Activated B cell treated with CpG ODN at 0.5 μM for 24 hours (primary cell): ENCODE measurements at places on chromosomes 7 and 10. TPM values are rescaled to one million over a fixed set of nuclear protein-coding genes. Genes with fewer than 3 reads are reported as not detected.
A peak's percentile ranks its signal among the peaks of the same experiment; 100 is the strongest.

The CALCR gene
- total RNA-seq = not detected in 2 replicates

The ITIH2 gene
- total RNA-seq = not detected in 2 replicates

The CCDC126 gene
- total RNA-seq = 13.7 and 15.7 TPM in 2 replicates

The GNAT3 gene
- total RNA-seq = not detected in 2 replicates

The CFAP70 gene
- total RNA-seq = 1.2 and 1.7 TPM in 2 replicates

The ST7 gene
- total RNA-seq = 8.3 and 8.5 TPM in 2 replicates

The ARHGAP22 gene
- total RNA-seq = 0.82 and 1.5 TPM in 2 replicates

The CCAR1 gene
- total RNA-seq = 88.2 and 98.8 TPM in 2 replicates

The PON1 gene
- not detected in 2 replicates for total RNA-seq

DNA sequence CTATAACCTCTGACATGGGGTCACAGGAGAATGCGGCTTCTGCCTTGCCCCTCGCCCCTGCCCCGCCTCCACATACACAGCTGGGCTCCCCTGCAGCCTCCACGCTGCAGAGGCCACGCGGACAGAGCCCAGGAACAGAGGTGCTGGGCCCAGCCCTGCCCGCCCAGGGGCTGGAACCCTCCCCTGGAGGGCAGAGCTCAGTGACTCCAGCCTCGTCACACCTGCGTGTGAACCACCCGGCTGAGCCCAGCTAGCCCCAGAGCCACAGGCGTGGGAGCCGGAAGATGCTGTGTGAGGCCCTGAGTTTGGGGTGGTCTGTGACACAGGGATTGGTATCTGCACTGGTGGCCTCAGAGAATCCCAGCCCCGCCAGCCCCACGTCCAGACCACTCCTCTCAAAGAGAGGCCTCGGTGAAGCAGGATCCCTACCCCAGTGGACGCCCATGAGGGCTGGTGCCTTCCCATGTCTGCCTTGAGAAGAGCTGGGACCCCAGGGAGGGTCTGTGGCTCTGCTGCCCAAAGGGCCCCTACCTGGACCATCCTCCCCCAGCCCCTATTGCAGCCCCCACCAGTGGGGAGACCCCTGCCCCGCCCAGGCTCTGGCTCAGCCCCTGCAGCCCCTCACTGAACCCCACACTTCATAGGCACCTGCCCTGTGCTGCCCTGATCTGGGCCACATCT is 8.1 kb upstream of the ADAP1 start:
- DNase-seq = no peak

DNA sequence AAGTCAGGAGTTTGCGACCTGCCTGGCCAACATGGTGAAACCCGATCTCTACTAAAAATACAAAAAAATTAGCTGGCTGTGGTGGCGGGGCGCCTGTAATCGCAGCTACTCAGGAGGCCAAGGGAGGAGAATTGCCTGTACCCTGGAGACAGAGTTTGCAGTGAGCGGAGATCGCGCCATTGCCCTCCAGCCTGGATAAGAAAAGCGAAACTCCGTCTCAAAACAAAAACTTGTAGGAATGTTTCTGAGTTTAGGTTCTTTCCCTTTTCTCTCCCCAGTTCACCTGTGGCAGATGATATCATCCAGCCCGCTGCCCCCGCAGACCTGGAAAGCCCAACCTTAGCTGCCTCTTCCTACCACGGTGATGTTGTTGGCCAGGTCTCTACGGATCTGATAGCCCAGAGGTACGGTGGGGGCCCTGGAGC is 138.8 kb upstream of the BTBD16 start:
- DNase-seq = no peak

GRCh38 chr7:106794276-106795083 is 70.6 kb upstream of the PIK3CG start:
- DNase-seq = no peak

DNA sequence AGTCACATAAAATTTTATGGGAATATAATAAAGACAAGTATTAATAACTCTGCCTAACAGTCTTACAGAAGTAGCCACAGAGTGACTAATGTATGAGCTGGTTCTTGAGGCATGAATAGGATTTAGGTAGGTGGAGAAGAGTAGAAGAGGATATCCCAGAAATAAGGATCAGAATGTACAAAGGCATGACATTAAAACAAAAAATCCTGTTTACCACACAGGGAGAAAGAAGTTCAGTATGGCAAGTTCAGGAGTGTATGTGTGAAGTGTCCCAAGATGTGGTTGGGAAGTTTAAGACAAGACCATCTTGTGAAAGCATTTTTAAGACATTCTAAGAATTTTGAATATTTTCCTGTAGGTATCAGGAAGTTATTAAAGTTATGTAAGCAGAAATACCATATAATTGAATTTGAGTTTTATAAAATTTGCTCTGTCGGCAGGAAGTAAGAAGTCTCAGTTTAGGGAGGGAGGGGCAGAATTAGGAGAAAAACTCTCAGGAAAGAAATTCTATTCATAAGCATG is 64.7 kb upstream of the CAV2 start:
- DNase-seq = no peak

DNA sequence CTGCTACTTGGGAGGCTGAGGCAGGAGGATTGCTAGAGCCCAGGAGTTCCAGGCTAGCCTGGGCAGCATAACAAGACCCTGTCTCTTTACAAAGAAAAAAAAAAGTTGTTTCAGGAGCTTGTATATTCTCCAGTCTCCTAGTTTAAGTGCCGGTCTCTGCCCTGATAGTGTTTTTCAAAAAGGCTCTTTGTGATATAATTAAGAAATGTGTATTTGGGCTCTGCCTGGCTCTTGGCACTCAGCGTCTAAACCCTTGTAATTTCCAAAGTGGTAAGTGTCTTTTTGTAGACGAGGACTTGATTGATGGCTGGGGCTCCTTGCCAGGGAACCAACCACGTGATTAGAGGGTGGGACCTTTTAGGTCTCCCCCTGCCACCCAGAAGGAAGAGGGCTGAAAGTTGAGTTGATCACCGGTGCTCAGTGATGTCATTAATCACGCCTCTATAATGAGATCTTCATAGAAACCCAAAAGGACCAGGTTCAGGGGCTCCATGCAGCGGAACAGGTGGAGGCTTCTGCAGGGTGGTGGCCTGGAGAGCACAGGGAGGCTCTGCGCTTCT is 4.4 kb downstream of the EIF3B start:
- DNase-seq = no peak

DNA sequence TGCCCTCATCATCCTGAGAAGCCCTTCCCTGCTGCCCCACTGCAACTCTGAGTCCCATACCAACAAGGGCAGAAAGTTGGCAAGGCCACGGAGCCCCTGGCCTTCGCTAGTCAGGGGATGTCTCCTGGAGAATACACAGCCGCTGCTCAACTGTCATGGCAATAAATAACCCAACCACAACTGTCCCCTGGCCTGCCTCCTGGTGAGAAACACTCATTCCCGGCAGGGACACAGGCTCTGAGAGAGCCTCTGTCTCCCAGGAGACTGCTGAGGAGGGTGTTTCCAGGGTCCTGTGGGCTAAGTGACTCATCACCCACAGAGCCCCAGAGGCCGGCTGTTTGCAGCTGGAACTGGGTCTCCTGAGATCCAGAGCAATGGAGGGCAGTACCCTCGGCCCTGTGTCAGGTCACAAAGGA is 354.1 kb downstream of the TNS3 start:
- DNase-seq = peak; percentile 24

DNA sequence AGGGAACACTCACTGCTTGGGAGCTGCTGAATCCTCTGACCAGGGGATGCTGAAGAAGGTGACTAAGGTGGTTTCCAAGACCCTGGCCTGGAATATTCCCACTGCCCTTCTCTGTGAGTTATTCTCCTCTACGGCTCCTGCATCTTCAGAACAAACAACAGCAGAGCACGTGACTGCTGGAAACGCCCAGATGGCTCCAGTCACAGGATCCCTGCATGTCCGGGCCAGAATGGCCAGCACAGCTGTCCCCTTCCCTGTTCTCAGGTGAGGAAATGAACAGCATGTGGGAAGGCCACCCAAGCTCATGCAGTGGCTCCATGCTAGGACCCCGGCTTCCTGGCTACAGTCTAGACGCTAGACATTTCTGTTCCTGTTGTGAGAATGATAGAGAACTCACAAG is 43.1 kb downstream of the GHRHR start:
- no peak for DNase-seq

- DNase-seq = no peak
These were observed 100.5 kb downstream of the KCNMA1 start for GRCh38 chr10:77537071-77537470.

- DNase-seq = no peak
These were observed 342.3 kb upstream of the BMPER start for GRCh38 chr7:33562996-33563395.

- no peak for DNase-seq
These were observed 184.6 kb downstream of the SEC23IP start for GRCh38 chr10:120076996-120077706.

GRCh38 chr7:35248576-35249536 is 5.0 kb downstream of the TBX20 start:
- no peak for DNase-seq

DNA sequence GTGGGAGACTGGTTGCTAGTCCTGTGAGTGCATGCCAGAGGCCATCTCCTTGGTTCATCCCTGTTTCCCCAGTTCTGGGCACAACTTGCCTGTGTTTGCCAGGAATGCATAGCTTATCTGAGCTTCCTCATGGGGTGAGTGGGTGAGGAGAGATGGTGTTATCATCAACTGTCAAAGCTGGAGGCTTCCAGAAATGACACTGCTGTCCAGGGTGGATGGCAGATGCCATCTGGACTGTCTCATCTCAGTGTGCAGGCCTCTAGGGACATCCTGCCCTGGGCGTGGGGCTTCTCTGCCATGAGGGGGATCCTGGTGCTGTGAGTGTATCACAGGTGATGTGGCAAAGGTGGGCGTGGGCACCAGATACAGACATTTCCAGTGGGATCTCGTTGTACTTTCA is 328.6 kb downstream of the DPP6 start:
- DNase-seq = no peak

DNA sequence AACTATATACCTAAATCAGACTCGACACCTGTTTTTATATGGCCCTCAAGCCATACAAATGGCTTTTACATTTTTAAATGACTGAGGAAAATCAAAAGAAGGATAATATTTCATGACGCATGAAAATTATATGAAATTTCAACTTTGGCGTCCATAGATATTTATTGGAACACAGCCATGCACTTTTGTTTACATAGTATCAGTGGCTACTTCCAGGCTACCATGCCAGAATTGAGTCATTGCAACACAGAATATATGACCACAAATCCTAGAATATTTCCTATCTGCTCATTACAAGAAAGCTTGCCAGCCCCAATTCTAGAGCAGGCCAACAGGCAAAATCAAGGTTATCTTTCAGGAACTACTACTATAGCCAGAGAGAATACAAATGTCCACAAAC is 29.3 kb downstream of the AFAP1L2 start:
- no peak for DNase-seq

- no peak for DNase-seq
These were observed 240.1 kb downstream of the SFMBT2 start for GRCh38 chr10:7170626-7171322.
